ENCODE measurements at places on chromosomes 12 and 14. TPM values are rescaled to one million over a fixed set of nuclear protein-coding genes. Genes with fewer than 3 reads are reported as not detected.
A peak's percentile ranks its signal among the peaks of the same experiment; 100 is the strongest.

Gene BDKRB2
- 9.6 TPM for total RNA-seq

DNA sequence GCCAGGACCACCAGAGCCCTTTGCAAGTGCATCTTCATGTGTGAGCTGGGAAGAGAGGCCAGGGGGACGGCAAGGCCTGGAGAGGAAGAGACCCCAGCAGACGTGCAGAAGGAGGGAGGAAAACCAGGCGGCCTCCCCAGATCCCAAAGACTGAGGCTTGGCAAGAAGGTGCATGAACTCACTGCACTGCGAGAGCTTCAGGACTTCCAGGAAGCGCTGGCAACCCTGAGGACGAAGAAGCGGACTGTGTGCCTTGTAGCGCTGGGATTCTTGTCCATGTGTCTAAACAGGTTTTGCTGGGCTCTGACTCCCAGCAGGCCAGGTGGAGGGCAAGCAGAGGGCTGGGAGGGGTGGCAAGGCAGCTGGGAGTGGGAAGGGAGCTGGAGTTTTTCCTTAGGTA lies 939 bp downstream of the TGFB3 start:
- DNase-seq: peak; percentile 67

DNA sequence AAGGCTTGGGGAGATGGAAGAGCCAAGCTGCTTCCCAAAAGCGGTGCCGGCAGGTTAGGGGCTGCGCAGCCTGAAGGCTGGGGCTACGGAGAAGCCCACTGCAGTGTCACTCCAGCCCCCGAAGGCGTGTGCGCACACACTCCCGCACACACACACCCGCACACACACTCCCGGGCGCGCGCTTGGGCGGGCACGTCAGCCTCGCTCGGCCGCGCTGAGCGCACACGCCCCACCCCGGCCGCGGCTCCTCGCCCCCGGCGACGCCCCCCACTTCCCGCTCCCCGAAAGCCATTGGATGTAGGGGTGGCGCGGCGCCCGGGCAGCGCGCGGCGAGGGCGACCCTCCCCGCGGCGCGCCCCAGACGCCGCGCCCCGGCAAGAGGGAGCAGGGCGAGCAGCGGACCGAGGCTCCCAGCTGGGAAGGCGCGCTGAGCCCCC lies at the start of gene KCNK10:
TSS of gene KCNK10 (minus strand) at position 184 of the 437 bp plus-strand sequence. CDS start 471 bp downstream, outside the sequence.
- DNase-seq: no peak

GRCh38 chr12:94379479-94380113 lies 80.1 kb downstream of the CEP83 start:
- no peak for DNase-seq

Gene SMAGP
- total RNA-seq: 7.0 TPM

Gene TMED8
- 7.5 TPM for total RNA-seq

Gene GPRC5D
- not detected for total RNA-seq

Gene SMCO2
- total RNA-seq: not detected

Gene TMEM229B
- 4.4 TPM for total RNA-seq

Measured in body of pancreas (tissue), 4 donors.